Upper lobe of right lung (tissue), 1 donor: ENCODE measurements at places on chromosomes 16 and 17. TPM values are rescaled to one million over a fixed set of nuclear protein-coding genes. Genes with fewer than 3 reads are reported as not detected.

CCT6B gene
- total RNA-seq = 1.7 TPM

USP43 gene
- 4.3 TPM for total RNA-seq

EFNB3 gene
- 0.32 TPM for total RNA-seq

STH gene
- not detected for total RNA-seq

GGT6 gene
- 5.6 TPM for total RNA-seq

GRCh38 chr16:3861808-3862451 is 18.6 kb downstream of the CREBBP start:
- H3K27me3 ChIP-seq = no peaks in the 10 kb centered on the region
- no peak for DNase-seq
- H3K4me3 ChIP-seq = no peak overlapping the region
- H3K4me1 ChIP-seq = peaks cover 76% of the 10 kb centered on the region
- no peak overlapping the region for H3K27ac ChIP-seq

DNA sequence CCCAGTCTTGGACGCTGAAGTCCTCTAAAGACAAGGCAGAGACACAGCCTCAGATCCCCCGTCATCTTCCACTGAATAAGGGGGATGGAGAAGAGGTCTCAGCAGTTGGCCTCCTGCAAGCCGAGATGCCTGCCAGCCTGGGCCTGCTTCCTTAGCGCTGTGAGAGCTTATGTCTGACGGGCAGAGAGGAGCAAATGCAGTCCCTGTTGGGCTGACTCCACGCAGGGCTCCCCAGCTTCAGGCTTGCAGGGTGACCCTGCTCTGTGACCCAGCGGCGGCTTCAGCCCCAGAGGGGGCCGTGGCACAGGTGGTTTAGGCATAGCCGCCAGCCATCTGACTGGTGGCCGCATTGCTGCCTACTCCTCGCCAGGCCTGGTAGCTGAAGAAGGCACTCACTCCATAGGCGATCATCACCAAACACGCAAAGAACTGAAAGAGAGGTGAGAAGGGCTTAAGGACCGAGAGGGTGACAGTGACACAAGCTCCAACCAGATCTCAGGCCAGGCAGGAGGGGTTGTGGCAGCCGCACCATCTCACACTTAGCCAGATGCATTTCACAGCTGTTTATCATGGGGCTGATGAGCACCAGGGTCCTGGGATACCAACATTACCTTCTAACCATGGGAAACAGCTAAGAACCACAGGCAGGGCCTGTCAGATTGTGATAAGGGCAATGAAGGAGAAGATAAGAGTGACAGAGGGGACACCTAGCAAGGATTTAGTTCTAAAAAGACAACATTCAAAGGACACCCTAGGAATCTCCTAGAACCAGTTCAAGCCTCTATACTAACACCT is 11.7 kb downstream of the ARL2BP start:
- H3K27me3 ChIP-seq = no peaks in the 10 kb centered on the region
- no peak overlapping the region for H3K4me3 ChIP-seq
- peaks cover 56% of the 10 kb centered on the region for H3K36me3 ChIP-seq
- peak; percentile 52 for DNase-seq
- peaks cover 15% of the 10 kb centered on the region for H3K4me1 ChIP-seq
- no peak overlapping the region for H3K27ac ChIP-seq

- no peak overlapping the region for H3K27ac ChIP-seq
- no peaks in the 10 kb centered on the region for H3K4me1 ChIP-seq
- DNase-seq = peak; percentile 71
- H3K36me3 ChIP-seq = no peaks in the 10 kb centered on the region
- no peak overlapping the region for H3K4me3 ChIP-seq
Measured at GRCh38 chr16:47734987-47735594, 274.0 kb downstream of the PHKB start.

- H3K36me3 ChIP-seq = no peaks in the 10 kb centered on the region
- peaks cover 43% of the 10 kb centered on the region for H3K4me1 ChIP-seq
- no peak for DNase-seq
- H3K27me3 ChIP-seq = no peaks in the 10 kb centered on the region
- H3K4me3 ChIP-seq = no peak overlapping the region
Measured at GRCh38 chr16:4109250-4109736, 6.9 kb downstream of the ADCY9 start.

DNA sequence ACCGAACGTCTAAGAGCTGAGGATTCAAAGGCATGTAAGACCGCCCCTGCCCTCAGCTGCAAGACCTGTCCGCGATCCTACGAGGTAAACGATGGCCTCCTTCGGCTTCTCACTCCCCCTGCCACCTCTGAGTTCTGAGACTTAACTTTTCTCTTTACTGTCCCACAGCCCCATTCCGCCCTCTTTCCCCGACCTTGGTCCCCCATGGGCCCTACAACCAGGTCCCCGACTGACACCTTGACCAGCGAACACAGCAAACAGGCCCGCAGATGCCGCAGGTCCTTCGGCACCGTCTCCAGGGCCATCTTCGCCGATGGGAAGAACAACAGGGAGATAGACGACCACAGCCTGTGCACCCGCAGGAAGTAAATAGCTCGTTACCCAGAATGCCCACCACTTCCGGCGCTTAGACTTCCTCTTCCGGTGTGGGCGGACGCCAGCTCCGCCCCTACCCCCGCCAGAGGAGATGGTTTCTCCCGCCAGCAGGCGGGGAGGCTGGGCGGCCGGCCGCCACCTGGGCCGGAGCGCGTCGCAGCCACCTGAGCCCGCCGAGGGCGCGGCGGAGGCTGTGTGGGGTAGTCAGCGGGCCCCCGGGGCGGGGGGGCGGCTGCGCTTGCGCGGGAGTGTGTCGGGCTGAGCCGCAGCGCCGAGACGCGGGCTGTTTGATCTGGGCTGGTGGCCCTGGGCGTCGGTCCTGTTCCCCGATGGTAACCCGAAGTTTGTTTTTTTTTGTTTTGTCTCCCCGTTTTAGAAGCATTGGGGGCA is at the start of gene SUPT4H1:
Gene SUPT4H1, minus strand, starts transcription at position 371 of the 765 bp plus-strand sequence. Its CDS starts 66 bp downstream, at position 305.
- peak; percentile 96 for DNase-seq
- peak within 1 kb of the TSS; percentile 97 for H3K27ac ChIP-seq
- H3K27me3 ChIP-seq = no peaks in the 10 kb centered on the region
- peaks cover 9% of the 10 kb centered on the region for H3K4me1 ChIP-seq
- peak within 1 kb of the TSS; percentile 95 for H3K4me3 ChIP-seq
- peaks cover 37% of the 10 kb centered on the region for H3K36me3 ChIP-seq

DNA sequence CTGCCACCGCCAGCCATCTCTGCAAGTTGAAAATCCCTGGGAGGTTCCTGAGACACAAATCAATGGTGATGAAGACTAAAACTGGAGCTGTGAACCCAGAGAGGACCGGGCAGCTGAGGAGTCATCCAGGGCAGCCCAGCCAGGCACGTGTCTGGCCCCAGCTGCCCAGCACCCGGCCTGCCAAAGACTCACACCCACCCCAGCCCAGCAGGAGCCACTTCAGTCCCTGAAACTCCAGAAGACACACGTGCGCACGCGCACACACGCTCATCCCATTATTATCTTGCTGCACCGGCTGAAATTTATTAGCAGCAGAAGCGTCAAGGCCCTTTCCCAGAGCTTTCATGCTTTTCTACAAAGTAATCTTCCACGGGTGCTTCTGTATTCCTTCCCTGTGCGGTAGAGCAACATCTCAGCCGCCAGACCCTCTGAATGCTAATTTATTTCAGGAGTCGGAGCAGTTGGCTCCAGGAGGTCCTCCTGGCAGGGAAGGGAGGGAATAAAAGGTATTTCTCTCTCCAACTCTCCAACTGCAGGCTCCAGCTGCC is 59.8 kb upstream of the RBFOX3 start:
- no peaks in the 10 kb centered on the region for H3K36me3 ChIP-seq
- no peak for DNase-seq
- H3K4me1 ChIP-seq = no peaks in the 10 kb centered on the region
- peaks cover 7% of the 10 kb centered on the region for H3K27me3 ChIP-seq
- no peak overlapping the region for H3K27ac ChIP-seq
- H3K4me3 ChIP-seq = no peak overlapping the region

- DNase-seq = no peak
- H3K4me1 ChIP-seq = no peaks in the 10 kb centered on the region
- no peak overlapping the region for H3K4me3 ChIP-seq
- H3K36me3 ChIP-seq = peaks cover 32% of the 10 kb centered on the region
- H3K27ac ChIP-seq = no peak overlapping the region
Measured at GRCh38 chr16:16008666-16009065, 59.2 kb downstream of the ABCC1 start.
